Cardiac muscle cell (in vitro differentiated cells and primary cell): ENCODE measurements at places on chromosomes 6 and 20.

DNA sequence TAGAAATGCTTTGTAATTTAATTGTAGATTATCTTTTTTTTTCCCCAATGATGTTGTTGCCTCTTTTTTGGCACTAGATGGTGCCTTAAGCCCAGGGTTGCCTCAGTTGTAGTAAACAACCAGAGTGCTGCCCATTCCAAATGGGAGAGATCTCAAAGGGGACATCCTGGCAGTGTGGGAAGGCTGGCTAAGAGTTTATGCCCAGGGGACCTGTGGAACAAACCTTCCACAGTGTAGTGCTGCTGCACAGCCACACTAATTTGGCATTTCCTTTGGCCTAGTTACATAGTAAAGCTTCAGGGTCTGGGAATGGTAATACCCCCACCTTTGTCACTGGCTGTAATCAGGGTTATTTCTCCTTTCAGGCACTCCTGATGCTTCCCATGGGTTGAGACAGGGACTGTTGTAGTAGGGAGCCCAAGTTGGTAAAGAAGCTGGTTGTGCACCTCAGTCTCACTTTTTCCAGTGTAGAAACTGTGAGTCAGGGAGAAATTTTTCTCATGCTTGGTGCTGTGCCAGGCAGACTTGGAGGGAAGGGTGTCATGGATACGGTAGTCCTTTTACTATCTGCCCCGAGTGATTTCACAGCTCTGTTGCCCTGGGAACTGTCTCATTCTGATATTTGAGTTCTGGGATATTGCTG, 177.8 kb upstream of the ECI2 start:
- peak; percentile 97 for DNase-seq

- no peak for DNase-seq
Observed at GRCh38 chr6:47209632-47210031, 100.1 kb downstream of the TNFRSF21 start.

- DNase-seq, result no peak
Observed at GRCh38 chr20:1440024-1440423, 26.6 kb downstream of the NSFL1C start.

GRCh38 chr20:438571-439469, 23.5 kb downstream of the TBC1D20 start:
- DNase-seq, result no peak

DNA sequence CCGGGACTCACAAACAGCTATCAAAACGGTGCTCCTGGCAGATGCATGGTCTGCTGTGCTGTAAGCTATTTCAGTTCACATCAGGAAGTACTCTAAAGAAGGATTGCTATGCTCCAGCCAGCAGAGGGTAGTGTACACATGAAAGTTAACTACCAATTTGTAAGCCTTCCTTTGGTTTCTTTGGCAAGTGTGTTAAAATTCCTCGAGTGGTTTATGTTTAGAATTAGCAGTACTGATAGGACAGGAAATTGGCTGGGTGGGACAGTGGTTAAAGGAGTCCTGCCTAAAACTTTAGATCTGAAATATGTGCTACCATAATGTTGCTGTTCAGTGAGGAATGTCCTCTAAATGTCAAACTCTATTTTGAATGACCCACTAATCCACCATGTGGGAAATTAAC, 47.4 kb downstream of the TRMT11 start:
- peak; percentile 94 for DNase-seq

DNA sequence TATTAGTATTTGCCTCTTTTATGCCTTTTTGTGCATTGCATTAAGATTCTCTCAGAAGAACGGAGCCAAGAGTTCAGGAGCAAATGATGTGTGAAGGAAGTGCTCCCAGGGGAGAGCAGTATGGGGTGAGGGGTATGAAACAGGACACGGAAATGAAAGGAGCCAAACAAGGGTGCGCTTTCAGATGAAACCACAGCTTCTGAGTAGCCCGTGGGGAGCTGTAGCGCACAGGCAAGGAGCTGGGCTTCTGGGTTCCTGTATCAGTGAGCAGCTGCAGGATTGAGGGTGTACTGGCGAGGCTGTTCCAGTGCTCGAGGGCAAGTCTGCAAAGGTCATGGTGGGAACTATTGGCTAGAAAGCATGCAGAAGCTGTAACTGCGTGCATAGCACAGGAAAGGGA, 25.4 kb downstream of the ANKEF1 start:
- no peak for DNase-seq

- peak; percentile 87 for DNase-seq
Observed at GRCh38 chr6:39892490-39893129, 41.7 kb downstream of the MOCS1 start.

GRCh38 chr6:39731565-39731964, 6.4 kb upstream of the KIF6 start:
- no peak for DNase-seq

GRCh38 chr6:153145591-153145990, 14.5 kb upstream of the RGS17 start:
- DNase-seq, result no peak

DNA sequence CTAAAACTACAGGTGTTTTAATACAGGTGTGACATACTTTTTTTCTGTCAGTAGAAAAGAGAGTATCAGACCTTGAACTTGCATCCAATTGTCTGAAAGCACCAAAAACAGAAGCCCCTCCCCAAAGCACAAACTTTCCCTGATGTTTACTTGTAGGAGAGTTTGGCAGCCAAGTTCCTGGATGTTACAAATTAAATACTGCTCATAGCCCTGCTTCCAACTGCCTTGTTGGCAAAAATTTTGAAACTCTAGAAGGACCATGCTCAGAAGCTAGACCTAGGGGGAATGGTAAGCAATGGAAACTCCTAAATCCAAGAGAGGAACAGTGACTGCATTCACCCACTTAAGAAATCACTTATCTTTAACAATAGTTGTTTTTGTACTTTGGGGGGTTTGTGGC, 17.0 kb upstream of the ARG1 start:
- no peak for DNase-seq

DNA sequence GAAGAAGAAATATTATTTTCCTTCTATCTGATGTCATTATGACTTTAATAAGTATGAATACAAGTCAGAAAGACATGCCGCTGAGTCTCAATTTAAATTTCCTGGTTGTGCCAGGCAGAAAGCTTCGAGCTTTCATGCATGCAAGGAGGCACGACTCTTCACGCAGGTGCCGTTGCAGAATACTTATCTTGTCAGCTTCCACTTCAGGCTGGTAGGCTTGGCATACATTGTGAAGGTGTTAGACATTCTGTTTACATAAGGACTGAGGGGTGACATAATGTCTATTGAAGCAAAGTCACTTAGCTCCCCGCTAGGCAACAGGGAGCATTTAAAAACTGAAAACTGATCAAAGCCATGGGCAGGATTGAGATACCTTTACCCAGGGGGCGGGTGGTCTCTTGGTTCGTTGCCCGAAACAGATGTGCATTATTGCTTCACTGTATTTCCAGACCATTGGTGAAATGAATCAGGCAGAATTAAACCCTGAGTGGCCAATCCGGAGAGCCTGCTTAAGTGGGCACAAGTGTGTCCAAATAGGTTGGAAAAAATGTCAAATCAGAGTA, 16.4 kb downstream of the BMP6 start:
- DNase-seq, result no peak

- DNase-seq, result no peak
Observed at GRCh38 chr6:157251586-157252247, 71.6 kb downstream of the TMEM242 start.

DNA sequence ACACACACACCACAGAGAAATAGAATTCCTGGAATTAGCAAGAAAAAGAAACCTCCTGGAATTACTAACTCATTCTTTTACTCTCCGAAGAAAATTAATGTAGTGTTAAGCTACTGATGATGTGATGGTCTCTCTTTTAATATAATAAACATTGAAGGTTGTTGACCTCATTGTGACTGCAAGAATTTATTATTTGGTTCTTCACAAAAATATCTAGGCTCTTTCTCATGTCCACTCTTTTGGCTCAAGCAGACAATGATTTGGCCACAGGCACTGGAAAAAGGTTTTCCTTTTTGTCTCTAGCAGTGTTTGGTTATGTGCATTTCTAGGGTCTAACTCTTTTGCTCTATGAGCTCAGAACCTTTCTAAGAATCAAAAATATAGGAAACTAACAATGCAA, 811.9 kb downstream of the TENT5A start:
- DNase-seq, result no peak

DNA sequence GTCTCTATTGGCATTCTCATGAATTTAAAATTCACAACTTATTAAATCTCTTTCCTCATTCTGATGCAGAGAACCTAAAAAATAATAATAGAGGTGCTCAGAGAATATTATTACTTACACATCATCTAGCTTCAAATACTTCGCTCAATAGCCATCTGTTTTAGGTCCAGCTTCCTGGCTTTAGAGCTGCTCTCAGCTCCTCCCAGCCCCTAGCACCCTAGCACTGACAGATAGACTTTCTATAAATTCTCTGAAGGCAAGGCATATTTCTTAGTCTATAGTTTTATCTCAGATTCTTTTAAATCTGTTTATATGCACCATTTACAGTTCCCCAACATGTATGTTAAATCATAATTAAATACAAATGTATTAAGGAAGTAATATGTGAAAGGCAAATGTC, 281.3 kb downstream of the PTPRK start:
- DNase-seq, result no peak

GRCh38 chr6:55040102-55040848, 134.0 kb upstream of the HCRTR2 start:
- peak; percentile 68 for DNase-seq

DNA sequence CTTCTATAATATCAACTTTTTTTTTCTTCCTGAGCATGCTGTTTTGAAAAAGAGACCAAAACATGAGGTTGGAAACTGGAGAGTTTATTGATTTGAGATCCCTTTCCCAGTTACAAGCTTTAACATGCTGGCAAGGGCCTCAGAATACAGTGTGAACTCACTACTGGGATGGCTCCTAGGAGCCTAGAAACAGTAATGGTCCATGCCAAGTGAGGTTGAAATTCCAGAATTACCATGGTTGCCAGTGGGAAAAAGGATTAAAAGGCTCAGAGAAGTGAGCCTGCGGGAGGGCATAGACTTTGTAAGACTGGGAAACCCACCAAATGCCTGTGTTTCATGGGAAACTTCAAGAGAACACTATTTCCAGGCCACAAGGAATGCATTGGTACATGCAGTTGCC, 28.9 kb upstream of the SLC22A3 start:
- DNase-seq, result no peak

- no peak for DNase-seq
Observed at GRCh38 chr20:10659651-10660601, 13.9 kb downstream of the JAG1 start.

DNA sequence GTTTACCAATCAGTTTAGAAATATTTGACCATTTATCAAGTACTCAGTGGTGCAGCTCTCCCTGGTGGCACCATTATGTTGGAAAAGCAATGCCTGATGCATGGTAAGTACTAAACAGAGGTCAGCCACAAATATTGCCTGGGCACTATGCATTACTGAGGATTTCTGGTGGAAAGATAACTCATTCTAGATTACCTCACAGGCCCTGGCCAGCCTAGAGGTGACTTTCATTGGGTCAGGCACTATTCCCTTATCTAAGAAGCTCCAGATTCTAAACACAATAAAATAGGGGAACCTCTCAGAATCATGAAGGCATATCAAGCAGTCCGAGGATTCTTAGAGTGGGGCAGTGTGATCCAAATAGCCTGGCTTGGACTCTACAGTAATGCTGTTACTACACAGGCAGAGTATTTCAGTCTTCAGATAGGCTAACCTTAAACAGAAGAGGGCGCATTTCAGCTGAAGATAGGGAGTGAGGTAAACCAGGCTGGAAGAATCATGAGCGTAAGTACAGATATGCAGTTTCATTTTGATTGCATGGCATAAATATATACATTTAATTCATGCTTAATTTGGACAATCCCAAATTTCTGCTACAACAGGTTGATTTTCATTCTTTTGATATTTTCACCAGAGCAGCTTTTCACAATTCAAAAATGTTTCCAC, 12.1 kb downstream of the LGSN start:
- DNase-seq, result peak; percentile 67

DNA sequence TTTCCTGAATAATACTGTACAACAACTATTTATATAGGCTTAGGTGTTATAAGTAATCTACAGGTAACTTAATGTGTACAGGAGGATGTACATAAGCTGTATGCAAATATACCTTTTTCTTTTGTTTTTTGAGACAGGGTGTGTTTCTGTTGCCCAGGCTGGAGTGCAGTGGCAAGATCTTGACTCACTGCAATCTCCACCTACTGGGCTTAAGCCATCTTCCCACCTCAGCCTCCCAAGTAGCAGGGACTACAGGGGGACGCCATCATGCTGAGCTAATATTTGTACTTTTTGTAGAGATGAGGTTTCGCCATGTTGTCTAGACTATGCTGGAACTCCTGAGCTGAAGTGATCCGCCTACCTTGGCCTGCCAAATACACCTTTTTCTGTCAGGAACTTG, 191.7 kb upstream of the ZNF217 start:
- no peak for DNase-seq

GRCh38 chr6:167683028-167683862, 143.5 kb upstream of the AFDN start:
- DNase-seq, result peak; percentile 61

GRCh38 chr6:31920811-31921210, 6.7 kb upstream of the C2 start:
- no peak for DNase-seq

GRCh38 chr6:24991810-24992467, 56.2 kb upstream of the RIPOR2 start:
- peak; percentile 75 for DNase-seq

DNA sequence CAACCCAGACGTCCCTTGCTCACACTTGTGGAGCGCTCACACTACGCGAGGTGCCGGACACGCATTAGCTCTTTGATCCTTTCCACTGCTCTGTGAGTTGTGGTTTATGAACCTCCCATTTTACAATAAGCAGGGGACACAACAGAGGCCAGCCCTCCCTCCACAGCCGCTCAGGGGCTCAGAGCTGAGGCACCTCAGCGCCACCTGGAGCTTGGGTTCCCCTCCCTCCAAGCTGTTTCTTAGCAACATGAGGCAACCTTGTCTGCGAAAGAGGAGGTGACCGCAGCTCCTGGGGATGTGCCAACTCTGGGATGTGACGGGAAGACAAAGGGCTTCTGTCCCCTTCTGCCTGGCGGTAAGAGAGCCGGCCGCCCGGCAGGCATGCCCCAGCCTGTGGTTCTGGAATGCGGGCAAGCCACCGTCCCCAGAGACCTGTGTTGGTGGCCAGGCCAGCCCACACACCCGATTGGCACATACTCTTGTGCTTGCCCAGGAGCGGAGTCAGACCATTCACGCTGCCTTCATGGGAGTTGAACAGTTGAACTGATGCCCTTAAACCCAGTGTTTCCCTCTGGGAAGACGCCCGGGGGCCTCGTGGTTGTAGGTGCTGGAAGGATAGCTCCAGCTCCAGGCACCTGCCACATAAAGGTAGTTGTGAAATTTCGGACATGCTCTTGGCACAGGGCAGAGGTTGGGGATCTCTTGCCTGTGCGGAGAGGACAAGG, 44.5 kb downstream of the RBM38 start:
- DNase-seq, result peak; percentile 50

DNA sequence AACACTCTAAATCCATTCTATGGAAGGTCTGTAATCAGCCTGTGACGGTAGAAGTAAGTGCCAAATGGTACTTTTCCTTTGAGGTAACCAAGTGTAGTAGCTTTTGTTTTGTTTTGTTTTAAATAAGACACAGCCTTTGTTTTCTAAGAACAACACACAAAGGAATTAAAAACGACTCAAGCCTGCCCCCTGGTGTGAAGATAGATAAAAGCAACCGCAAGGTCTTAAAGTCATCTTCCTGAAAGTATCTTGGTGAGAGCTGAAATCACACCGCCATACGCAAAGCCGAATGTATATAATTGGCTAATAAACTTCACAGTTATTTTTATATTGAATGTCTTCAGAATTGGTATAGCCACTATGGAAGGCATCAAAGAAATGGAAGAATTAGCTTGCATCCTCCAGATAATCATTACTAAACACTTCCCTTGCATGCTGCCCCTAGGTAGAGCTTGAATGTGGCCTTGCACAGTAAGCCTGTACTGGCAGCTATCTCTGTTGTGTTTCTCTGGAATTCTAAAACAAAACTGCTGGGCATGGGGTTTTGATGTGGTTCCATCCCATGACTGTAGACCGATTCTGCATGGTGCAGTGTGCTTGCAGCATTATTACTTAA, 95.6 kb downstream of the LAMP5 start:
- peak; percentile 76 for DNase-seq
